A549 treated with GW870086 at 1 μM for 4 hours (cell line): ENCODE measurements at places on chromosomes 11 and 22. TPM values are rescaled to one million over a fixed set of nuclear protein-coding genes. Genes with fewer than 3 reads are reported as not detected.

Gene CADM1
- 18.4 to 25.0 TPM (median 22.5 TPM) in 5 replicates for total RNA-seq

Gene TBCEL
- total RNA-seq = 5.0 to 6.5 TPM (median 6.3 TPM) in 5 replicates

Gene PKNOX2
- 0.05 TPM in 1 of 5 replicates, not detected in the others for total RNA-seq

Gene OR4C13
- not detected in 5 replicates for total RNA-seq

Gene HEPHL1
- not detected in 5 replicates for total RNA-seq

Gene ELMOD1
- 0.06 to 0.31 TPM (median 0.15 TPM) in 5 replicates for total RNA-seq

Gene PATE2
- not detected in 5 replicates for total RNA-seq

Gene VWCE
- total RNA-seq = 0.61 to 0.90 TPM (median 0.68 TPM) in 5 replicates

Gene MYO18B
- 0.03 to 0.09 TPM (median 0.06 TPM) in 5 replicates for total RNA-seq

Gene MGAT3
- total RNA-seq = 0.54 to 1.1 TPM (median 0.81 TPM) in 5 replicates

Gene KRTAP5-1
- total RNA-seq = not detected in 5 replicates

Gene LARGE2
- 2.0 to 3.4 TPM (median 2.9 TPM) in 5 replicates for total RNA-seq

Gene MLC1
- not detected in 5 replicates for total RNA-seq

Gene TBC1D10A
- total RNA-seq = 7.9 to 10.5 TPM (median 9.4 TPM) in 5 replicates

Gene SLC1A2
- total RNA-seq = 0.01 to 0.09 TPM (median 0.05 TPM) in 5 replicates

Gene IGLL1
- not detected in 5 replicates for total RNA-seq

Gene APOL4
- total RNA-seq = 0.10 TPM in 1 of 5 replicates, not detected in the others

Gene PHF21B
- total RNA-seq = 0.53 to 1.2 TPM (median 0.66 TPM) in 5 replicates

Gene PRSS23
- total RNA-seq = 315 to 463 TPM (median 434 TPM) in 5 replicates

Gene PLA2G3
- total RNA-seq = not detected in 5 replicates

Gene SORL1
- 1.4 to 2.0 TPM (median 1.6 TPM) in 5 replicates for total RNA-seq

Gene MYO7A
- 1.2 to 1.5 TPM (median 1.3 TPM) in 5 replicates for total RNA-seq

Gene PAK1
- total RNA-seq = 19.7 to 24.1 TPM (median 22.6 TPM) in 5 replicates

Gene ANAPC15
- 75.3 to 97.7 TPM (median 86.3 TPM) in 5 replicates for total RNA-seq

Gene CTSW
- 0.09 to 0.10 TPM in 2 of 5 replicates, not detected in the others for total RNA-seq

Gene CASP1
- total RNA-seq = 0.11 to 0.56 TPM (median 0.29 TPM) in 4 of 5 replicates, not detected in the other

Gene PATE4
- total RNA-seq = not detected in 5 replicates

Gene SNRPD3
- total RNA-seq = 144 to 251 TPM (median 159 TPM) in 5 replicates

Gene CCDC116
- 0.09 TPM in 1 of 5 replicates, not detected in the others for total RNA-seq

Gene CRACR2B
- 5.0 to 6.2 TPM (median 5.5 TPM) in 5 replicates for total RNA-seq

Gene FBLN1
- 35.8 to 50.8 TPM (median 50.2 TPM) in 5 replicates for total RNA-seq

Gene BTBD18
- not detected in 5 replicates for total RNA-seq

Gene RASSF10
- total RNA-seq = 1.9 to 2.5 TPM (median 2.3 TPM) in 5 replicates

Gene LDHAL6A
- total RNA-seq = not detected in 5 replicates
